ENCODE measurements at places on chromosomes 3 and 15. TPM values are rescaled to one million over a fixed set of nuclear protein-coding genes. Genes with fewer than 3 reads are reported as not detected.

- no peak for DNase-seq
Measured at GRCh38 chr3:63945558-63946096, 33.4 kb upstream of the SCAANT1 start.

DNA sequence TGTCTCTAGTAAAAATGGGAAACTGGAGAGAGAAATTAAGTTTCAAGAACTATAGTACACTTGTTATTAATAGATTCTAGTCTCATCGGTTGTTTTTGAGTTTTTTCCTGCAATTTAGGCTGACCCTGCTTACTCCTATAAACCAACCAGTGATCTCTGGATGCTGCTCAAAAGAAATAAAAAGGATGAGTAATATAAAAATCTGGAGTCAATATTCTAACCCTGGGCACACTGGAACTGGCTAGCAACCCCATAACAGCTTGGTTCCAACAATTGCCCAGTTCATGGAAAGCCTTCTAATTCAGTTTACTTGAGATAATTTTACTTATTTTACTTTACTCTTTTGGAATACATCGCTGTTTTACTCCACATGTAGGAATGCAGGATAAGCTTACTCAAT, 211.6 kb downstream of the GBE1 start:
- DNase-seq = no peak

Gene MUC13
- not detected for total RNA-seq

Gene DISP2
- 0.19 TPM for total RNA-seq

Gene SAMD7
- not detected for total RNA-seq

Gene CASR
- total RNA-seq = not detected

Gene ZPLD1
- not detected for total RNA-seq

Gene FNDC3B
- total RNA-seq = 67.2 TPM

Gene SLC2A2
- 0.07 TPM for total RNA-seq
